ENCODE measurements at places on chromosomes 11 and 22.

- DNase-seq, result no peak
Measured at GRCh38 chr11:110857892-110858546, 145.8 kb upstream of the ARHGAP20 start.

DNA sequence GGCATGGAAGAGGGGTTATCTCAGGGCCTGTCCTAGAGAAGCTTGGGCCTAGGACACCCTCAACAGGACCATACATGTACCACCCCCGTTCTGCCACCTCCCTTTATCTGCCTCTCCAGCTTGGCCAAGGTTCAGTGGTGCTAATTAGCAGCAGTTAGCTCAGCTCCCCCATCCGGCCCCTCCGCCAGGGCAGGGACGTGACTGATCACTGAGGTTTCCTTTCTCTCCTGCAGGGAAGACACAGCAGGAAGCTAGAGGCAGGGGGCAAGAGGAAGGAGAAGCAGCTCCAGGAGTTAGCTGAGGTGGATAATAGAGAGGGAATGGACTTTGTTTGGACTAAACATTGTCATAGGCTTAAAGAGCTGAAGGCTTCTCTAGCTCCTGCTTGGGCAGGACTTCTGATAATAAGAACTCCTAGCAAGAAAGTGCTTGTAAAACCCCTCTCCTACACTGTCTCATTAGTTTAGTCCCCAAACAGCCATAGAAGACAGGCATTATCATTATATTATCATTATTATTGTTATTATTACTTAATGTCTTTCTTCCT, 53.8 kb downstream of the BUD13 start:
- DNase-seq, result no peak

GRCh38 chr11:126197277-126197939, 14.0 kb downstream of the RPUSD4 start:
- DNase-seq, result no peak

DNA sequence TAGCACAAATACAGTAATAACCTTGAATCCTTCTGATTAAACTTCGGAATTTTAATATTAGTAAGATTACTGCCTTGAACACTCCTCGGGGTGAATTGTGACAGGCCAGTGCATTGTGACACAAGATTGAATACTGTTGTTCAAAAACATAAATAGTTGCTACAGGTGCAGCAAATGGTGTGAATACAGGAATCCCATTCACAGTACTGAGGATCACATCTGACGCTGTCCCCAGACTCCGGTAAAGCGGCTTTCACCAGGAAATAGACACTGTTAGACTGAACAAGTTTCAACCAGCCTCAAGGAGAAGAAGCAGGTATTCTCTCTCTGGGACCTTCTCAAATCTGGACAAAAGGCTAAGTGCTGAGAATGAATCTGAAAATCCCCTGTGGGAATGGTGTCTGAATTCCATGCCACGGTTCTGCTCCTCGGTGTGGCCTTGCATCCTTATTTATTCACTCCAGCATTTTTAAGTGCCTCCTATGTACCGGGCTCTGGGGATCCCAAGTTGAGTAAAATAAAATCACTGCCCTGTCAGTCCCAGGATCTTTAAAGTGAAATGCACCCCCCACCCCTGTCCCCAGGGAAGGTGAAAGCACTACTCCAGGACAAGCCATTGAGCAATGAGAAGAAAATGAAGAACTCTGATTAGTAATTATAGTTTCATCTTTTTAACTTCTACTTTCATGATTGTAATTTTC, 3.4 kb downstream of the LGR4 start:
- no peak for DNase-seq

DNA sequence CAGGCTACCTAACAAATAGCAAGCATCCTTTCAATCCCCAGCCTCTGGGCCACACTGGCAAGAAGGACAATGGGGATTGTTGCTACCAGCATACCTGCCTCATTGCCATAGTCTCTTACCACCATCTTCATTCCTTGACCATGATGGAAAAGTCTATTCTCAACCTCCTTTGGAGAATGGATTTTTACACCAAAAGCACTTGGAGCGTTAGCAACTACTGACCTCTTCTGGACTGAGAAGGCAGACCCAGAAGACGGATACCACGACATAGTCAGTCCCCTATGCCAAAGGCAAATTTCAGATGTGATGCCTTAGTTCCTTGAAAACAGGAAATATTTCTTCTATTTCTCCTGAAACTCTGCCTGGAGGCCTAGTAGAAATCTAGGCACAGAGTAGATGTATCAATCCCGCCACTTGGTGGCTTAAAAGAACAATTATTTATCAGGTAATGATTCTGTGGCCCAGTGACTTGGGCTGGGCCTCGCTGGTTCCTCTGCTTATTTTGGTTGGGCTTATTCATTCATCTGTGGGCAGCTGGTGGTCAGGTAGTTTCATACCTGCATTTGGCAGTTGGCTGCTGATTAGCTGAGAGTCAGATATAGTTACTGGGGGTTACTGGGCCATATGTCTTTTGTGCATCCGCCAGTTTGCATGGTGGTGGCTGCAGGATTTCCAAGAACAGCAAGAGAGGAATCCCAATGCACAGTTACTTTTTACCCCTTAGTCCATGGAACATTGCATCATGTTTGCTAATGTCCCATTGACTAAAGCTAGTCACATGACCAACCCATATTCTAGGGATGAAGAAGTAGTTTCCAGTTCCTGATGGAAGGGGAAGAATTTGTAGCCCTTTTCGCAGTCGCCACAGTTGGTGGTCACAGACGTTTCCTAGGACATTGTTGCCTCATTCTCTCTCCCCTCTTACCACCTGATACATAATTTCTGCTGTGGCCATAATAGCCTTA, 75.2 kb downstream of the DHCR7 start:
- DNase-seq, result no peak

GRCh38 chr11:114359342-114359741, 41.0 kb downstream of the C11orf71 start:
- no peak for DNase-seq

GRCh38 chr11:104073950-104074705, 37.7 kb downstream of the DDI1 start:
- no peak for DNase-seq

- no peak for DNase-seq
Measured at GRCh38 chr11:125679397-125679796, 1.2 kb downstream of the ACRV1 start.

DNA sequence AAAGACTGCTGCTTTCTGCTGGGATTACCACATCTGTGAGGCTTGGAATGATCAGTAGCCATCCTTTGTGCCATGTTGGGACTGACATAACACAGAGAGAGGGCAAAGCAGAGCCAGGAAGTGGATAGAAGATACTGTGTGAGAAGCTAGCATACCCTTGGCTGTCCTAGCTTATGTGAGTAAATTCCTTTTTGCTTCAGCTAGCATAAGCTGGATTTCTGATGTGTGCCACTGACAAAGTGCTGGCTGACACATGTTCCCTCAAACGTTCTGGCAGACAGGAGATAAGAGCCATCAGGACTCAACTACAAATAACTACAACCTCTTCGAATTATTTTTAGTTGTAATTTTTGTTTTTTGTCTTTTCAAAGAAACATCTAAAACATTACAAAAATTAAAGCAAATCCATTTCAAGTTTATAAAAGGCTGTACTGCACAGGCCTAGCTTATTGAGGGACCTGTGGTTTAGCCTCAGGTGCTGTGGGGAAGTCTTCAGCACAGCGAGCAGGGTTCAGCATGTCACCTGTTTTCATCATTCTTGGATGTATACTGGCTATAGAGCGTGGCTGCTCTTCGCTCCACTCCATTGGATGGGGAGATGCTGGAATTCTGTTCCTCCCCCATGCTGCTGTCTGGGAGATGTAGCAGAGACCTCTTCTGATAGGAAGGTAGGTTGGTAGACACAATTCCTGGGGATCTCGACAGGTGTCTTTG, 120.9 kb downstream of the SWAP70 start:
- no peak for DNase-seq

GRCh38 chr11:93481696-93482095, 61.5 kb downstream of the SMCO4 start:
- DNase-seq, result no peak

- DNase-seq, result no peak
Measured at GRCh38 chr11:1988667-1989317, 8.8 kb downstream of the H19 start.

- no peak for DNase-seq
Measured at GRCh38 chr11:104404231-104405175, 240.6 kb upstream of the PDGFD start.

DNA sequence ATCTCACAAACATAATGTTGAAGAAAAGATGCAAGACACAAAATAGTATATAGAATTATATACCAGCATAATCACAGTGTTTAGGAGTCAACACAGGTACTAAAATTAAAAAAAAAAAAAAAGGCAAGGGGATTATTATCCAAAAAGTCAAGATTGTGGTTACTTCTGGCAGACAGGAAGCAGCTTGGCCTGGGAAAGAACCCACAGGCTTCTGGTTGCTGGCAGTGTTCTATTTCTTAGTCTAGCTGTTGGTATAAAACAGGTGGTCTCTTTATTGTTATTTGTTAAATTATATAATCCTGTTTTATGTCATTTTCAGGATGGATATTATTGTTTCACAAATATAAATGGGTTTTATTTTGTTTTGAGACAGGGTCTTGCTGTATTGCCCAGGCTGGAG, 54.0 kb downstream of the C11orf58 start:
- DNase-seq, result no peak

DNA sequence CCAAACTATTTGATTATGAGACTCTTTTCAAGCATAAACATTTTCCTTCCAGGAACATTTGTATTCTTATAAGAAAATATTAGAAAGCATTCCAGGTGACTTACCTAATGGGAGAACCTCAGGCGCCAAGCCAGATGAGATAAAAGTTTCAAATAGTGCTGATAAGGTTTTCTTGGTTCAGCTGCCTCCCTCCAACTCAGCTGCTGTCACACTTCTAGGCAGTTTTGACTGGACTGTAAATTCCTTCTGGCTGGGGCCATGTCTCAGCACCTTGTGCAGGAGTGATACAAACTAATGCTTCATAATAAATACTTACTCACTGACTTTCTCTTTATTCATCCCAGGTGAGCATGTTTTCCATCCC, 131.1 kb downstream of the MED15 start:
- no peak for DNase-seq

- DNase-seq, result no peak
Measured at GRCh38 chr11:41578421-41579051, 119.1 kb upstream of the LRRC4C start.

GRCh38 chr22:19694696-19695095, 19.6 kb upstream of the SEPTIN5 start:
- no peak for DNase-seq

- DNase-seq, result no peak
Measured at GRCh38 chr11:131070365-131070764, 154.1 kb upstream of the SNX19 start.

- DNase-seq, result no peak
Measured at GRCh38 chr22:39652990-39653786, 82.6 kb downstream of the CACNA1I start.

DNA sequence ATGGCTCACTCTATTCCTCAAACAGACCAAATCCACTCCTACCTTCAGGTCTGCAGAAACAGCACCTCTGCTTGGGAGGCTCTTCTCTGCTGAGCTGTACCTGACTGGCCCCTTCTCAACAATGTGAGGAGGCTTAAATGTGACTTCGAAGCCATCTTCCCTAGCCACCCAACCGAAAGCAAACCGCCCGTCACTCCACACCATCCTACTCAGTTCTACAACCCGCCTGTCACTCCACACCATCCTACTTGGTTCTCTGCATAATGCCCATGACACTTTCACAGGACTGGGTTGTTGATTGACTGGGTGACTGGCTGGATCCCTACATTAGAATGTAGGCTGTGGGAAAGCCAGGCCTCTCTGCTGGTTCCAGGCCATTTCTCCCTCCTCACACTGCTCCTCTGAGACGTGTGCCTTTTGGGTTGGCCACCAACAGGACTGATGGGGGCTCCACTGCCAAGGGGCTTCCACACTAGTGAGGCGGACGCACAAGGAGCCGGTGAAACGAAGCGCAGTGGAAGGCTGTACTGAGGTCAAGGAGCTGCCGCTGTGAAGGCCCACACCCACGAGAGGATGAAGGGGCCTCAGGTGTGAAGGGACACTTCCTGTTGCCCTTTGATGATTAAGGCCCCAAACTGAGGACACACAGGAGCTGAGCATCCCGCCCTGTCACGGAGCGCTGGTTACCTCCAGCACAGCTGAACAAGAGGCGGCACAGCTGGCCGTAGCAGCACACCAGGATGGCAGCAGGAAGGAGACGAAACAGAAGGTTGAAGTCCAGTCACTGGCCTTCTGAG, 47.5 kb upstream of the SPATA19 start:
- DNase-seq, result no peak

DNA sequence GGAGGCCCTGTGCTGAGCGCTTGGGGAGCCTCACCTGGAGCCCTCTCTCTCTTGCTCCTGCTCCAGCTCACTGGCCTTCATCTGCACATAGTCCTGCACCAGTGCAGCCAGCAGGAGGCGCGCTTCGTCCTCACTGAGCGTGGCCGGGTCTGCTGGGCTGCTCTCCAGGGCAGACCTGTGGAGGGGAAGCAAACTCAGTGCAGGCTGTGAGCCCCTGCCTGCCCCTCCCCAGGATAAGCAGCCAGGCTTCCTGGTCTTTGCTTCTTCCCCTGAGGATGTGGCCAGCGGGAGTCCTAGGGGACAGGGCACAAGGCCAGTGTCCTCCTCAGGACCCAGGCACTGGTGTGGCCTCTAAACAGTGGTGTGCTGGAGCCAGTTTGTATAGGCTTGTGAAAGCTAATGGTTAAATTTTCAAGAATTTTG, 2.2 kb downstream of the CALCA start:
- no peak for DNase-seq

- DNase-seq, result no peak
Measured at GRCh38 chr11:66957971-66958231, 282 bp downstream of the PC start.

DNA sequence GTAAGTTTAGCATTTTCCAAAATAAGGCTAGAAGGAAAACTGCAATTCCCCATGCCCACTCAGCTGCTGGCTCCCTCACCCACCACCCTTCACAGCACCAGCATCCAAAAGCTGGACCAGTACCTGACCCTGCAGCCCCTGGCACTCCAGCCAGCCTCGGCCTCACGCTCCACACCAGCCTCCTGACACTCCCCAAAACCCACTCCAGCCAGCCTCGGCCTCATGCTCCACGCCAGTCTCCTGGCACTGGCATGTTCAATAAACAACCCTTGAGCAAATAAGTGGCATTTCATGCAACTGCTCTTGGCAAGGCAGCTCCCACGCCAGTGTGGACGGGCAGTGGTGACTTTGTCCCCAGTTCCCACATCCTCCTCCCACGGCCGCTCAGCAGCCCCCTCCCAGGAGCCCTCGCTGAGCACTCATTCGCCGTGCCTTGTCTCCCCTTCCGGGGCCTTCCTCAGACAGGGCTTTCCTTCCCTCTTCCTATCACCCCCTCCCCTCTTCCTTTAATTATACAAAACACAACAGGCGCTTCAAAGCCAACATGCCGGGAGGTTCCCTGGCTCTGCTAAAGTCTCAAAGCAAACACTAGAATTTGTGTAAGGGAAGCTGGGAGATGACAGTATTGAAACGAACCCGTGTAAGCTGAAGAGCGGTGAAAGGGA, 6.8 kb downstream of the TOLLIP start:
- no peak for DNase-seq

GRCh38 chr11:37223962-37224361, 625.9 kb upstream of the RAG2 start:
- DNase-seq, result no peak

- no peak for DNase-seq
Measured at GRCh38 chr11:62393061-62393611, 25.7 kb upstream of the SCGB1A1 start.

Measured in stimulated activated CD8-positive, alpha-beta memory T cell treated with anti-CD3 and anti-CD28 coated beads, Interleukin-4, amount 100 ng/mL, for 4 hours (primary cell).